ENCODE measurements at places on chromosomes 7 and 10.
A peak's percentile ranks its signal among the peaks of the same experiment; 100 is the strongest.

DNA sequence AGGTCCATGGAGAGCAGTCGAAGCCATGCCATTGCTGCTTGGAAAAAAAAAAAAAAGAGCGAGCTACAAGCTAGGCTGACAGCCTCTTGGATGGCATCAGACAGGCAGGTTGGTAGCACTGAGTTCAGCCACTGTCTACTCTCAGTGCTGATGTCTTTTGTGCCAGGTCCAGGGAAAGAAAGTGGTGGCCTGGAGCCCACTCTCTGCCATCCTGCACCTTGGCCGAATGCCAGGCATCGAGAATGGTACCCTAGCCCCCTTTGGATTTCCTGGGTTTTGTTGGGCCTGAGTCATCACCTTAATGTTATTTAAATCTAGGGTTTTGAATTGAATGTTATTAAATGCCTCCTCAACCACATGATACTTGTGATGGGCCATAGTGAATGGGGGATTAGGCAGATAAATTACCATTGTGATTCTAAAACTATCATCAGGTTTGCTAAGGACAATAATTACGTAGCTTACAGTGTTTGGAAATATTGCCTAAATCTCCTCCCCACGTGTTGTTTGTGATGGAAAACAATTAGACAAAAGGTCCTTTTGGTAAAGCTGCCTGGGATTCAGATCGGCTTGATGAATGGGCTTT is 195.7 kb upstream of the GPR26 start:
- no peak for DNase-seq

DNA sequence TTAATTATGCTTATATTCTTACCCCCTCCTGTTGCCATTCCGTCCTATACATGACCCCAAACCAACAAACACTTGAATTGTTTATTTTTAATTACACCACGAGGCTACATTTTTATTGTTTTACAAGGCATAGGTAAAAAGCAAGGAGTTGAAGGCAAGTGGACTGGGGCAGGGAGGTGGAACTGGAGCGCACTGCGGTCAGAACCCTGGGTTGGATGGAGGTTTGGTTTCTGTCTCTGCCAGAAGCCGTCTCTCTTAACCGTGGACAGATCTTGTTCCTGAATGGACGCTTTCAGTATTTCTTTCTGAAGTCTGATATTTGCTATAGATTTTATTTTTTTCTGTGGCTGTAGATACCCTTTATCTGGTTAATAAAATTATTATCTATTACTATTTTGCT is 19.9 kb upstream of the IGFBP3 start:
- DNase-seq = no peak

DNA sequence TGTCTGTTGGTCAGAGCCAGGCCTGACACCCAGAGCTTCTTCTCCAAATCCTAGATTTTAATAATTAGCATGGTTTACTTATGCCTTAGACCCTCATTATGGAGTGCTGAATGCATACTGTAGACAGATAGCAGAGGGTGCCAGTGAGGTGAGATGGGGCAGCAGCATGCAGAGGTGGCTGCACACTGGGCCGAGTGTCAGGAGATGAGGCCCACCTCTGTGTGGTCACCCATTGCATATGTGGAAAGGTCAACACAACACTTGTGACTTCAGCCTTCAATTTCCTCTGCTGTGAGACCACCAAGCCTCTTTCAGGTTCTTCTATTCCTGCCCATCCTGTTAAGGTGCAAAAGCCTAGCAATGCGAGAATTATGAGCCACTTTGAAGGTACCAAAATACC is 39.7 kb upstream of the NMT2 start:
- DNase-seq = no peak

DNA sequence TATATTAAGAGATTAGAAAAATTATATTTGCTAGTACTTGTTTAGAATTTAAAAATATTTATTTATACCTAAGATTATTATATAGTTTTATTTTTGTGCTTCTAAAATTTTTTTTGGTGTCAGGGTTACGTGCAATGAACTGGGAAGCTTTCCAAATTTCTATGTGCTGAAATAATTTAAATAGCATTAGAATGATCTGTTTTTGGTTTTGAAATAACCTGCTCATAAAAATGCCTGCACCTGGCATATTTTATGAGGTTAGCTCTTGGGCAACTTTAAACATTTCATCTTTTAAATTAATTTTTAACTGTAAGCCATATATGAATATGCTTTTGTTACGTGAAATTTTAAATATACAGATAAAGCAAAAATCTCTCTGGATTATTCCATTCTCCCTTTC is 482.5 kb downstream of the GLRX3 start:
- DNase-seq = no peak

GRCh38 chr10:88083597-88083989 is 220.2 kb downstream of the PTEN start:
- no peak for DNase-seq

DNA sequence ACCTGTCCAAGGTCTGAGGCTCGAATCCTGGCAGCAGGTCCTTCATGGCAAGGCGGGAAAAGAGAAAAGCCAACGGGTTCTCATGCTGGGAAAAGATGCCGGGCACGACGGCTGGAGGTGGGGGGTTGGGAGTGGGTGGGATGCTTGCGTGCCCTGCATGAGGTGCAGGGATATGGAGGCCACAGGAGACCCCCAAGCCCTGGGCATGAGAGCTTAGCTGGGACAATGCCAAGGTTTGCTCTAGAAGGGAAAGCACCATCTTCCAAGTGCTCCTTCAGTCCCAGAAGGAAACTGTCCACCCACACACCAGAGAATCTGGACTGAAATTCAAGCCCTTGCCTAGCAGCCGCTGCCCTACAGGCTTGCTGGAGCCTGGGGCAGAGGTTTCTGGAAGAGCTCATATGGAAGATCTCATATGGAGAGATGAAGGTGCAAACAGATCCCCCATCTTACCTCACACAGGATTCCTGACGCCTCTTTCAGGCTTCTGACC is 64.3 kb downstream of the ZRANB1 start:
- DNase-seq = no peak

DNA sequence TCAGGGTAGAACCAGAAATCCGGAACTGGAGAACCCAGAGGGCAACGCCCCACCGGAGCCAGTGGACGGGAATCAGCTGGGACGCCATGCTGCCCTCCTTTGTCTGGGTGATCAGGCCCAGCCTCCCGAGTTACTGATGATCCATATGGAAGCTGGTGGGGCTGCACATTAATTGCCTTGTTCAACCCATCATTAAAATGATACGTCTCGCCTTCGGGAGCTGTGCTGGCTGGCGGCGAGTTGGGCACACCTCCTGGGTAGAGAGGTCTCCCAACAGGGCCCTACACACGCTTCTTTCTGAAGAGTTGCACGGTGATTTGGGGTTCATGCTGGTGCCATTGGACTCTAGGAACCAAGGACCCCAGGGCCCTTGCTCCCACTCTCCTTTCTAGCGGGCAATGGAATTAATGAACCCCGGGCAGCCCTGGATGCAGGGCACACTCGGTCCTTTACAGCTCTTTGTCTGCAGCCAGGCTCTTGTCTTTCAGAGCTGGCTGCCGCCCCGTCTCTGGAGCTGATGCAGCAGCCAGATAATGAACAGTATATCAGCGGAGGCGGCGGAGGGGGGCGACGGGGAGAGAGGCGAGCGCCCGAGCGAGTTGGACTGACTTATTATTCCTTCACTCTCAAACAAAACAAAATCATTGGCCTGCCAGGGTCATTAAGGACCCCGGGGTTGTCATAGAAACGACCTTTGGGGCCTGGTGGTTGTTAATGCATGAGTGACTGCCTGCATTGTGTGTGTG is 412.2 kb upstream of the ZMIZ1 start:
- DNase-seq = no peak

DNA sequence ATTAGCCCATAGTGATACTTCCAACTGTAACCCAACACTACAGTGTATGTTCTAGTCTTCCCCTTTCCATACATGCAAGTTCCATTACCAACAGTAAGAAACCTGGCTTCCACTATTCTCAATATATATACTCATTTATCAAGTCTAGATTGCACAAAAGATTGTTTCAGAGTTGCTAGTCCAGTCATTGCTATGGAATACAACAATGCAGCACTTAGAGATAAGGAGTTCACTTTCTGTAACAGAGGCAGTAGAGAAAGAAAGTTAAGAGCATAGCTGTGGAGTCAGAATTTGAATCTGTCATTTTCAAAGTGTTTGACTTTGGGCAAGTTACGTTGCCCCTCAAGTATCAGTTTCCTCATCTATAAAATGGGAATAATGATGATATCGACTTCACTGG is 90.1 kb downstream of the RTKN2 start:
- no peak for DNase-seq

- no peak for DNase-seq
Measured at GRCh38 chr10:108582387-108582786, 1340.9 kb downstream of the XPNPEP1 start.

DNA sequence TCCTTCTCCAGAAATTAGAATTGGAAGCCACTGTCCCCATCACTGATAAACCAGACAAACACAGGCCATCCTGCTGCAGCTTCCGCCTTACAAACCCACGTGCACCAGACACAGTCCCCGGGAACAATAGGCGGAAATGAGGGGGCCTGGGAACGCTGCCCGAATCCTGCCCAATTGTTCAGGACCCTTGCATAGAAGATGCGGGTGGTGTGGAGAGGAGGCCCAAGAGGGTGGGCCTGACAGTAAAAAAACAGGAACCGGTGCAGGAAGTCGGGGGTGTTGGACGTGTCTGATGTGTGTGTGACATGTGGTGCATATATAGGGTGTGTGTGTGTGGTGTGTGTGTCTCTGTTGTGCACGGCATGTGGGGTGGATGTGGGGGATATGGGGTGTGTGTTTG is 26.5 kb upstream of the CHST15 start:
- DNase-seq = no peak

DNA sequence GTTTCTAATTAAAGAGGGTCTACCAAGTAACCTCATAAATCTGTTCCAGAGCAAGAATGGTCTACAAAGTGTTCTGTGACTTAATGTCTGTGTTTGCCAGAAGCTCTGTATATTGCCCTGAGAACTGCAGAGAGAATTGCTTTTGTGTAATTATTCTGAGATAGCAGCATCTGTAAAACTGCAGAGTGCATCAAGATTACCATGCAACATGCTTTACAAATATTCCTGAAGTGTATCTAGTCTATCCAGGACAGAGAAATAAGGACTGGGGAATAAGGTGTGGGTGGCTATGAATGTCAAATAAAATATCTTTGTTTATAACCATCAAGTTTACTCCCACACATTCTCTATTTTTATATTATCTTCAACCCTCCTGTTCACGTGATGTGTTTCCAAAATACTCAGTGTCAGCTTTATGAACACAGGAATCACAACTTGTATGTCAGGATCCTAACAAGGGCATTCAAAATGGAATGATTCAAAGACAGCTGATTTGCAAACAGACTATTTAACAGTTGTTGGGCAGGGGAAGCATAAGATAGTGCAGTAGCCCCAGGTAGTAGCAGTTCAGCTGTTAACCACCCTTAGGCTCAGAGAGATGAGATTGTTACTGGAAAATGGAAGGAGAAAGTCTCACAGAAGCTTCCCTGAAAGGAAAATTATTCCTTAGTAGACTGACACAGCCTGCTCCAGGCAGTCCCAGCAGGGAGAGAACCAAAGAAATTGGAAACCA is 15.3 kb upstream of the LIPA start:
- DNase-seq = no peak

- DNase-seq = no peak
Measured at GRCh38 chr7:101823596-101823995, 6.2 kb downstream of the CUX1 start.

- DNase-seq = no peak
Measured at GRCh38 chr7:138746073-138746472, 44.9 kb upstream of the SVOPL start.

DNA sequence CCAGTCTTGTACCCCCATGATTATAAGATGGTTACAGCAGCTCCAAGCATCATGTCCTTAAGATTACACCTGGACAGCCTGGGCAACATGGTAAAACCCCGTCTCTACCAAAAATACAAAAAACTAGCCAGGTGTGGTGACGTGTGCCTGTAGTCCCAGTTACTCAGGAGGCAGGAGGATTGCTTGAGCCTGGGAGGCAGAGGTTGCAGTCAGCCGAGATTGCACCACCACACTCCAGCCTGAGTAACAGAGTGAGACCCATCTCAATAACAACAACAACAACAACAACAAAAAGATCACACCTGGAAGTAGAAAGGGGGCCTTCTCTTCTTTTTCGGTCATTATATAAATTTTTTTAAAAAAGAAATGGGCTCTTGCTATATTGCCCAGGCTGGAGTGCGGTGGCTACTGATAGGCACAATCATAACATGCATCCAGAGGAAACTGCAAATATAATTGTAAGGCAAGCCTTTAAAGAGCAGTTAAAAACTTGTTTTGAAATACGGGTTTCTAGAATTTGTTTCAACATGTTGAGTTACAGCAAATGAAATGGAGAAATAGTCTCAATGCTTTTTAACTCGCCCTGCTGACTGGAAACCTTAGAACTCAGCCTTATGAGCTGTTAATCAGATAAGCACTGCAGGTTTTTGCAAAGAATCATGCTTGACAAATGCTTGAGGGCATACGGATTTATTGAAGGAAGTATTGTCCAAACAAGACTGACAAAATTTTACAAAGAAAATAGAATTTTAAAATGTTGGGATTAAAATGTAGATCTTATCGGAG is 4.7 kb upstream of the ENTPD7 start:
- DNase-seq = no peak

DNA sequence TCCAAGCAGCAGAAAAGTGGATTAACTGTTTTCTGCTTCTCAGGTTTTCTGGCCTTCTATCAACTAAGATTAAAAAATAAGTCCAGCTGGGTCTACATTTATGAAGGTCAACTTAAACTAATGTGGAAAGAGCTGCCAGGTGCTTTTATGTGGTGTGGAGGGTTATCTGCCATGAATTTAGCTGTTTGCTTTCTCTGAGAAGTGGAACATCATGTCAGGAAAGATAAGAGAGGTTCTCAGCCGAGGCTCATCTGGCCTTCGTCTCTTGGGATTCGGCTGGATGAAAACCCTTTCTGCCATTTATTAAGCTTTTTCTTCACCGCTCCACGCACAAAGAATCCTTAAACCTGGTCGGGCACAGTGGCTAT is 5.5 kb downstream of the PTPRN2 start:
- DNase-seq = no peak

DNA sequence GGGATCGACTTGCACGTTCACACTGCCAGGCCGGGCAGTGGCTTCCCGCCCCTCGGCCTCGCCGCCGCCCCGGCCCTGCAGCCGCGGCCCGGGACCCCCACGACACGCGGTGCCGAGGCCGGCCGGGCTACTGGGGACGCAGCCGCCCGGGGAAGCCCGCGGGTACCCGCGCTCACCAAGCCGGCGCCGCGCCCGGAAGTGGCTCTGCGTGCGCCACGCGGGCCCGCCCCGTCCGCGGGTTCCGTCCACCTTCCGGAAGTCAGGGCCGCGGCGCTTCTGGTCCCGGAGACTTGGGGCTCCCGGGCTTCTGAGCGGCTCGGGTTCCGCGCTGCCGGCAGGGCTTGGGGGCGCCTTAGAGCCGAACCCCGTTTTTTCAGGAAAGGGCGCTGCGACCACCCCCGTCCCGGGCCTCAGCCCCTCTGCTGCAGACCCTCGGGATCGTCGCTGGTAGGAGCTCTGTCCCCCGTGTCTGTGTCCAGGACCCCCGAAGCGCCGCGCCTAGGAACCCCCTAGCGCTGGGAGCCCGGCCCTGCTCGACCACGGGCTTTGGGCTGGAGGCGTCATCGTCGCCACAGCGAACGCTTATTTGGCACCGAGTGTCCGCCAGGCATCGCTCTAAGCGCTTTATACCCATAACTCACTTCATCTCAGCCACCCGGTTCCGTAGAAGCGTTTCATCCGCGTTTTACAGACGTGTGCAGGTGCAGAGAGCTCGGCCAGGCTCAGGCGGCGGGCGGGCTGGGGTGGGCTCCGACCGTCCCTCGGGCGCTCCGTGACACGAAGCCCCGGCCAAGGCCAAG is at the start of gene PSMG3:
TSS of gene PSMG3 (minus strand) at position 200 of the 800 bp plus-strand sequence. CDS start 693 bp downstream, outside the sequence.
- peak; percentile 94 for DNase-seq

- no peak for DNase-seq
Measured at GRCh38 chr10:62926407-62926806, 110.2 kb upstream of the EGR2 start.

- no peak for DNase-seq
Measured at GRCh38 chr7:149468208-149468607, 7.3 kb upstream of the ZNF777 start.
